ENCODE measurements at places on chromosomes 13 and 19.

GRCh38 chr13:30038884-30039283, 188.5 kb upstream of the UBL3 start:
- DNase-seq, result no peak

DNA sequence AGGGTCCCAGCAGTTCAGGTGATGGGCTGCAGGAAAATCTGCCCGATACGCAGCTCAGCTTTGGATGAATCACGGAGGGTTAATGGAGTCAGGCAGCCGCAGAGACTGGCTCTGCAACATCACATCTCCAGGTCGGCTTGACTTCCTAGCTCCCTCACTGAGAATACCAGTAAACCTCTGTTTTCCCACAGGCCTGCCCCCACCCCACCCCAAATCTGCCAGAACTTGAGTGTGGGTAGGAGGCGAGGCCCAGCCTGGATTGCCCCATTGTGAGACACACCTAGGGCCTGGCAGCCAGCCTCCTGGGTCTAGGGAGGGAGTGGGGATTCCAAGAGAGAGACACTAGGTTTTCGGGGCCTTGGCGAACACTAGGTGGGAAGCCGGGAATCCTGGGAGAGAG, 3.7 kb upstream of the KRTDAP start:
- DNase-seq, result no peak

GRCh38 chr19:19627621-19628500, at the start of gene LPAR2:
Gene LPAR2 (minus strand): TSS chr19:19628220. CDS start chr19:19627275, 945 bp downstream.
- DNase-seq, result peak; percentile 82

DNA sequence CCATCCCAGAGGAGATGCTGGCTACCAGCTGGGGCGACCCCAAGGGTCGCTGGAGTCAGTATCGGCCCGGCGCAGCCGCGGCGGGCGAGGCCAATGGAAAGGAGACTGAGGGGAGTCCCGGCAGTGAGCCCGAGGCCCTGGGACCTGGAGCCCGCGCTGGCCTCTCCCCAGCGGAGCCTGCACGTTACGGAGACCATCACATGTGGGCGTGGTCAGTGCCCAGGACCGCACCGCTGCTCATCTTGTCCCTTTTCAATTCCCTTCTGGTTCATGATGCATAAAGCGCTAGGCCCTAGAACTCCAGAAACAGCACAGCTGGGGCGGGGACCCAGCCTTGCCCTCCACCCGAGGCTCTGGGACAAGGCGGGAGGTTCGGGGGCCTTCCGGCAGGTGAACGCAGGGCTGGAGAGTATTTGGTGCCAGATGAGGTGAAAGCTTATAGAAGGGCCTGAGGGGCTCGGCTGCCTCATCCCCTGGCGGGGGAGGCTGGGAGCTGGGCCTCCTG, 8.0 kb downstream of the C19orf25 start:
- peak; percentile 70 for DNase-seq

DNA sequence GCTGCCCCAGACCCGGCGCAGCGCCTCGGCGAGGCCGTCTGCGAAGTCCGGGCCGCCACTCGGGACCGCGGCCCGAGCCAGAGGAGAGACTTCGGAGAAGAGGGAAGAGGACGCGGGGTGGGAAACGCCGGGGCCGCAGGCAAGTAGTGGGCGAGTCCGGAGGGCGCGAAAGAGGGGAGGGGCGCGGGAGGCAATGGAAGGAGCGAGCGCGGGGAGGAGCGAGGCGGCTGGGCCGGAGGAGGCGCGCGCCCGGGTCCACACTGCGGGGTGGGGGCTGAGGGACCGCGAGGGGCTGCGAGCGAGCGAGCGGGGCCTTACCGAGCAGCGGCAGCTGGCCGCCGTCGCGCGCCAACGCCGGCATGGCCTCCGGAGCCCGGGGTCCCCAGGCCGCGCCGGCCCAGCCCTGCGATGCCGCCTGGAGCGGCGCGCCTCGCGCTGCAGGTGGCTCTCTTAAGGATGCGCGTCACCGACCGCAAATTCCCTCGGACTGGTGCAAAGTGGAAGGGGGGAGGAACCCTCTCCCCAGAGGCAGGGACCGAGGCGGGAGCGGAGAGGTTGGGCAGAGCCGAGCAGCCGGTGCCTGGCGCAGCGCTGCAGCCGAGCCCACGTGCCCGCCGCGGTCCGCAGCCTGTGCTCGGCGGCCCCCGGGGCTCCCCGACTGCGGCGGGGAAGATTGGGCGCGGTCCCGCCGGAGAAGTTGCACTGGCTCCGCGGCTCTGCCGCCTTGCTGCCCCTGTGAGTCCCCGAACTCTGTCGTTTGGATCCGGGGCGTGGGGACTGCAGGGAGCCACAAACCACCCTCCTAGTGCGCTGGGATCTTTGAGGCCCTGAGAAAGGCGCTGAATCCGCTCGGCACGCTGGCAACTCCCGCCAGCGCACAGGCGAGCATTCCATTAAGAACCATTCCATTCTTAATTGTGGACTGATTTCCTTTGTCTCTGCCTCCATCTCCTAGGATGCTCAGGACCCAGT, at the start of gene FLT3:
TSS of gene FLT3 (minus strand) at position 427 of the 972 bp plus-strand sequence. CDS start at position 361, 66 bp downstream.
- DNase-seq, result peak; percentile 37

DNA sequence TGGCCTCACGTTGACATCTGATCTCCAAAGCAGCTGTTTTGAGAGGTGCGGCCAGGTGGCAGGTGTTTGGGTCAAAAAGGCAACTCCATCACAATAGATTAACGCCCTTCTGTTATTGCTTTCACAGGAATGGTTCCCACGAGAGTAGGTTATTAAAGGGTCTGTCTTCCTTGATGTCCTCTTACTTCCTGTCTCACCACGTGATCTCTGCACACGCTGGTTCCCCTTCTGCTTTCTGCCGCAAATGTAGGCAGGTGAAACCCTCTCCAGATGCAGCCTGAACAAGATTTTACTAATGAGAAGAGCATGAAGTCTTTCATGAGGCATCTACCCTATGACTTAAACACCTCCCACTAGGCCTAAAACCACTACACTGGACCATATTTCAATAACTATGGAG, 22.8 kb upstream of the ZNF564 start:
- DNase-seq, result no peak

- DNase-seq, result no peak
These were observed 21.2 kb downstream of the FUZ start for GRCh38 chr19:49791776-49792445.

- DNase-seq, result no peak
These were observed 498 bp downstream of the PROZ start for GRCh38 chr13:113158946-113159345.

DNA sequence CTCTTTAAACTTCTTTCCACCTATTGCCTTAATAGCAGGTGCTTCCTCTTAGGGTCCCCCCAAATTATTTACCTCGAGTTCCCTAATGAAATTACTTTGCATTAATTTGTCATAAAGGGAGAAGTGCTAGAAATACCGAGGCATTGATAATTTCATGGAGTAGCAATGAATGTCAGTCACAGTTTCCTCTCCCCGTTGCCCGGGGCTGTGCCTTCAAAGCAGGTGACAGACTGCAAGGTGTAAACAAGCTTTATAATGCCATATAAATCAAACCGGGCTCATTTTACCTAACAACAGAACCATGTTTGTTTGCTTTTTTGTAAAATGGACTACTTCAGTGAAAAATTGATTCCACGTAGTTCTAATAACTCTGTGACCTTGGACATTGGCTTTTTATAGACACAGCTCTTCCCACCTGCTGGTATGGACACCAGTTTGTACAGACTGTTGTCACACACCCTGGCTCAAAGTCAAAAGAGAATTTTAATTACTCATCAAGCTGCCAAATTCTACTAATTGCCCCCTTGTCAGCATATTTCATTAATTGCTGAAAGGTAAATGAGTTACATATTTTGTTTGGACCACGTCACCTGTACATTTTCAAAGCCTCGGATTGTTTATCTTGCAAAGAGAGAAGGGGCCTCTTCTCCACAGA, 171.1 kb downstream of the STK24 start:
- no peak for DNase-seq

DNA sequence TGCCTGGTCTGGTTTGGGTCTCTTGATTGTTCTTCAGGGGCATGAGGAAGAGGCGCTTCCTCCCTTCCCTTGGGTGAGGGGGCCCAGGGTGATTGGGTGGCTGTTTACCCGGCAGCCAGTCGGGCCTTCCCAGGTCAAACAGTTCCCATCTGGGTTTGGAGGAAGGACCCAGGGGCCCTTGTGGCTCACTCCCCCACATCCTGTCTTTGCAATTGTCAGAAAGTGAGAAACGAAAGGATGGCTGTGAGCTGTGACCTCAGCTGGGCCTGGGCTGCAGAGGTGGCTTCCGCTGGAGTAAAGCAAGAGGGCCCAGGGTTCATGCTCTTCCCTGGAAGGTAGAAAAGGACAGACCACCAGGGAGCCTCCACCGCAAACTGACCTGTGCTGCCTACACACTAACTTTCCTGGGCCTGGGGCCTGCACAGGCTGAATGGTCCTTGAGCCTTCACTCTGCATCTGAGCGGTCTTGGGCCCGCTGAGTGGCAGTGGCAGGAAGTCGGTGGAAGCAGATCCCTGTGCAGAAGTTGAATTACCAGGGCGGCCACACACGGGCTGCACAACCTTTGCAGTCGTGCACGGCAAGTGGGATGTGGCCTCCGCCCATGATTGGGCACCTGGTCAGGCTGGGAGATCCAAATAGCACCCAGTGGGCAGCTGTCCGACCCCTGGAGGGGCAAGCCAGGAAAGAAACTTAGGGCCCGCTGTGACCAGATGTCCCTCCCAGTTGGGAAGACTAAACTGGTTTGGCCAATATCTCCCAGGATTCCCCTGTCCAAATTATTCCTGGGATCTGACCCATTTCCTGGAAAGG, 5.3 kb upstream of the CD79A start:
- DNase-seq, result no peak

DNA sequence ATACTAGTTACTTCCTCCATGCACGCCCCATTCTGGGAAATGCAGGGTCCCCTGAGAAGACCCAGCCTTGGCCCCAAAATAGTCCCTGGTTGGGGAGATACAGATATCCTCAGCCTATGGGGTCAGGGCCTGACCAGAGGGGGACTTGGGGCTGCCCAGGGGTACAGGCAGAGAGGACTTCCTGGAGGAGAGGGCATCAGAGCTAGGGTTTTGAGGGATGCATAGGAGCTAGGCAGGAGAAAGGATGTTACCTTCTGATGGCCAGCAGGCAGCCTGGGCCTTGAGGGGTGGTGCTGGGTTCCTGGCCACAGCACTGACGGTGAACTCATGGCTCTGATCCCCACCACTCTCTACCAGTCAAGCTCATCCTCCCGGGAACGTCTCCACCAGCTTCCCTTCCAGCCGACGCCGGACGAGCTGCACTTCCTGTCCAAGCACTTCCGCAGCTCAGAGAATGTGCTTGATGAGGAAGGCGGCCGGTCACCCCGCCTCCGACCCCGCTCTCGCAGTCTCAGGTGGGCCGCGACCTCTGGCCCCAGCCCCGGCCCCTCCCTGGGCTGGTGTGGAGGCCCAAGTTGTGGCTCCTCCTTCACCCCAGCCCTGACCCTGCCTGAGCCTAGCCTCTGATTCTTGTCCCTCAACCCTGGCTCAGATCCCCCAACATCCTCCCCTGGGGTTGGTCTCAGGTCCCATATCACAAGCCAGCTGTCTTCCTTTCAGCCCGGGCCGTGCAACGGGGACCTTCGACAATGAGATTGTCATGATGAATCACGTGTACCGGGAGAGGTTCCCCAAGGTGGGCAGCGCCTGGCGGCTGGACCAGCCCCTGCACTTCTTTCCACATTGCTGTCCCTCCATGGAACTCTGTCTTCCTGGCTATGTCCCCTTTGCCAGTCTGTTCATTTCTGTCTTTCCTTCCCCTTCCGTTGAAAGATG, 25.6 kb downstream of the MAST3 start:
- no peak for DNase-seq

GRCh38 chr19:4409123-4409933, 6.9 kb downstream of the CHAF1A start:
- DNase-seq, result no peak

- peak; percentile 66 for DNase-seq
These were observed 19.9 kb downstream of the ZSWIM9 start for GRCh38 chr19:48190288-48190884.

- DNase-seq, result no peak
These were observed 5.0 kb downstream of the LRRC25 start for GRCh38 chr19:18392417-18392816.

DNA sequence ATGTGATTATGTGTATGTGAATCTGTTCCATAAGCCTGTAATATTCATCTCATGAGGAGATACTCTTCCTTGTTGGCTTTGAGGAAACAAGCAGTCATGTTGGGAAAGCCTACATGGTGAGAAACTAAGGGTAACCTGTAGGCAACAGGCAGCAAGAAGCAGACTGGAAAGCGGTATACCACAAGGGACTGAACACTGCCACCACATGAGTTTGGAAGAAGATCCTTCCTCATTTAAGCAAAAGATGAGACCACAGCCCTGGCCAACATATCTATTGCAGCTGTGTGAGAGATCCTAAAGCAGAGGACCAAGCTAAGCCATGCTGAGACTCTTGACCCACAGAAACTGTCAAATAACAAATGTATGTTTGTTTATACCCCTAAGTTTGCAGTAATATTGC, 134.8 kb downstream of the B3GLCT start:
- DNase-seq, result no peak

DNA sequence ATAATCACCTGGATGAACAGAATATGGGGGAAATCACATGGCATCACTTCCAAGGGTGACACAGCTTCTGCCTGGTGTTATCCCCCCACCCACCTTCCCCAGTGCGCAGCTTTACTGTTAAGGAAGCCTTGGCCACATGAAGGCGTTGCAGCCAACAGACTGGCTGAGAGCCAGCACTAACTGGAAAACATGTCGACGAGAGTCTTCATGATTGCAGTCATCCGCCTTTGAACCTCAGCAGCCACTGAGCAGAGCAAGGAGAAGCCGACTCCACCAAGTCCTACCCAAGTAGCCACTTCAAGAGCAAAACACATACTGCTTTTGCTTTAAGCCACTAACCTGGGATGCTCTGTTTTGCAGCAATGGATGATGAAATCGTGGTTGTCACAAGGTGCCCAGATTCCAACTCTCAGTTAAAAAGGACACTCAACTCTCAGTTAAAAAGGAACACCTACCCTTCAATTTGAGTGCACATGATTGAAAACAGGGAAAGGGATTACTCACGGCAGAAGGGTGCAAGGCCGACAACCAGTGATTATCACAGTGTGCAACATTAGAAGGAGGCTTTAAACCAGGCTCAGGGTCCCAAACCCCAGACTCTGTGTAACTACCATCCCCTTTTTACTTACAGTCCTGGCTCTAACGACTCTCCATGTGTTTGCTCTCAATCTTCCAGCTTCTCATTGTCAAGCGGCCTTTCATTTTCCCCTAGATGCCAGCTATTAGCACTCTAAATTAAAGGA, 149.1 kb downstream of the KLF12 start:
- DNase-seq, result no peak

DNA sequence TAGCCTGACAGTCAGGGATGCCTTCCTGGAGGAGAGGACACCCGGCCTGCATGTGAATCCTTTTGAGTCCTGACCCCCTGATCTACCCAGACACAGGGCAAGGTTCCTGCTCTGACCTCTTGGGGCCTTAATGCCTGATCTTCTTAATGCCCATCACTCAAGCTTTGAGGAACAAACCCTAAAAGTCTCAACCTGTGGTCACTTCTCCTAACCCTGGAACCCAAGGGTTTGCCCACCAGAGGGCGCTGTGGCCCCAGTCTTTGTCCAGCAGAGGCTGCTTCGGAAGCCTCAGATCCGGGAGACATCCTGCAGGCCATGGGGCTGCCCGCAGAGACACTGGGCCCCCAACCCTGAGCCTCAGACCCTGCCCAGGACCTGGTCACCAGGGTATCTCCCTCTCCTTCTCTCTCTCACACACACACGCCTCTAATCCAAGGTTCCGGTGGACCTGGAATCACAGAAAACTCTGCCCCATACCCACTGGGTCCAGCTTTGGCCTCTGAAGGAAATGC, 9.8 kb upstream of the DPF1 start:
- DNase-seq, result peak; percentile 85

- no peak for DNase-seq
These were observed 9.1 kb downstream of the NOP53 start for GRCh38 chr19:47754206-47755064.

All from T47D (cell line).